ENCODE measurements at places on chromosomes 7 and 10.
A peak's percentile ranks its signal among the peaks of the same experiment; 100 is the strongest.

DNA sequence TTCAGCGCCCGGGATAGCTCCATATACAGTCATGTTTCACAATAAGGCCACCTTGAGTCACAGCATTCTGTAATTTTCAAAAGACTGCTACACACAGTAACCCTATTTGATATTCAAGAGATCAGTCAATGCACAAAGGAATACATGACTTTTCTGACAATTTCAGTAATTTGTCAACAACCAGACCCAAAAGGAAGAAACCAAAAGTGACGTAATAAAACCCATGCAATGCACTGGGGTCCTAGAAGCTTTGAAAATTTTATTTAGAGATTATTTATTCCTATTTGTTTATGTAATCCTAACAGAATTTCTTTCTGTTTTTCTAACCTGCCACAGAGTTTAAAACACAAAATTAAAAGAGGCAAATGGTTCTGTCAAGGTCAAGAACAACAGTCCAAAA is 421.2 kb downstream of the DPP6 start:
- no peak for DNase-seq

- DNase-seq: no peak
Measured at GRCh38 chr7:22921386-22922086, 92.4 kb downstream of the HYCC1 start.

- no peak for DNase-seq
Measured at GRCh38 chr7:75915416-75916156, 631 bp downstream of the POR start.

DNA sequence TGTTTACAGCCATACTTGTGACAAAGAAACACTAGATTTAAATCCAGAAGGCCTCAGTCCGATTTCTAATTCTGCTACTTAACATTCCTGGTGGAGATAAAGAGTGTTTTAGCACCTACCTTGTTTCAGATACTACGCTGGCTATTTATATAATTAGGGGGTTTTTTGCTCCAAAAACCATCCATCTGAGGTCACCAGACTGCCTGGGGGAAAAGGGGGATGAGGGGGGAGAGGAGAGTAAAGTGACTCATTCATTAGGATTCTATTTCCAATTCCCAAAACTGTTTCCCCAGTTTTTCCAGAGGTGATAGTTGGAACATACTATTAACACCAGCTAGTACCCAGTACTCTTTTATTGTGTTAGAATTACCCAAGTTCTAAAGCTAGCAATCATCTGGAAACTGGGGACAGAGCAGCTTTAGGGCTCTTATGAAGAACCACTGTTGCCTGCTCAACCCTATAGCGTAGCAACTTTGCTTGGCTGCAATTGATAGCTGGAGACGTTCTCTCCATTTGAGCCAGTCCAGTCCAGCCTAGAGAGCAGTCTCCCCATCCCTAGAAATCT is 6.6 kb downstream of the GCC1 start:
- DNase-seq: no peak

DNA sequence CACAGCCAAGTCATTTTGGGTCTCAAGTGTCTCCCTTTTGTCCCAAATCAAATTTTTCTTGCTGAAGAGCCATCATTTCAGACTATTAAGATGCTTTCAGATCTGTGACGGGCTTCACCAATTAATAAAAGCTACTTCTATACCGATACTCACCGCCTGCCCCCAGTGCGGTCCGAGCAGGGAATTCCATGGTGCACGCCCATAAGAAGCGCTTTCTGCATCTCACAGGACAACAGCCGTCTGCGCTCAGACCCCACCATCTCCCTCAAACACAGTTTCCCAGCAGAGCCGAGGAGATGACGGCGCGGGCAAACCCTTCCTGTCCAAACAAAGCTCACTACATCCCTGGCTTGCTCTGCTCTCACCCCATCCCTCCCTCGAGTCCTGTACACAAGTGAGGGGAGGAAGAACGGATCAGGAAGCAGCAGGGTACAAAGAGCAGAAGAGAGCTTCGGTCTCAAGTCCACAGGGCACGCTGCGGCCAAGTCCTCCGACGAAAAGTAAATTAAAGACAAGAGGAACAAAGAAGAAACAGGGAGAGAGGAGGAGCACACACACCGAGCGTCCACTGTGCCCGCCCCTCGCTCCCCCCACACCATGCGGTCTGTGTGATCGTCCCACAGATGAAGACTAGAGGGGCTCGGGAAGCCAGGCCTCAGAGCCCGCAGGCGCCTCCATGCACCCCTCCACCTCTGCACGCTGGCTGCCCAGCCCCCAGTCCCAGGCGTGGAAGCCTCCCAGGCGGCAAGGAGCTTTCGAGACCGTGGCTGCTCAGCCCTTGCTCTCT is 121.9 kb downstream of the MAD1L1 start:
- DNase-seq: no peak

DNA sequence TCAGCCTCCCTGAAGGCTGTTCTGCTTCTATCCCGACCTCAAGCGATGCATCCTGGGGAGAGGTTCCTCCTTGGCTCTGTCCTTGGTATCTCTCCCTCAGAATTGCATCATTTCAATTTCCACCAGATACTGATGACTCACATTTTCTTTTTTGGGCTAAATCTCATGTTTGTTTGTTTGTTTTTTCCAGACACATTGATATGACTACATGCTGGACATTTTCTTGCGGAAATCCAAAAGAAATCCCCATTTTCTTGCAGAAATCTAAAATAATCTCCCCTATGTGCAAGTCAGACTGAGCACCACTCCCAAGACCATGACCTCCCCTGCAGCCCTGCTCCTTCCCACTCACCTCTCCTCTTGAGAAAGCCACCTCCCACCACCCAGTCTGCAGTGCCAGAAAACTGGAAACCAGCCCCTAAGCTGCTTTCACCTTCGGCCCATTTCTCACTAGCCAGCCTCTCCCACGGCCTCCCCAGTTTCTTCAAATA is 260.2 kb upstream of the PRKCQ start:
- no peak for DNase-seq

DNA sequence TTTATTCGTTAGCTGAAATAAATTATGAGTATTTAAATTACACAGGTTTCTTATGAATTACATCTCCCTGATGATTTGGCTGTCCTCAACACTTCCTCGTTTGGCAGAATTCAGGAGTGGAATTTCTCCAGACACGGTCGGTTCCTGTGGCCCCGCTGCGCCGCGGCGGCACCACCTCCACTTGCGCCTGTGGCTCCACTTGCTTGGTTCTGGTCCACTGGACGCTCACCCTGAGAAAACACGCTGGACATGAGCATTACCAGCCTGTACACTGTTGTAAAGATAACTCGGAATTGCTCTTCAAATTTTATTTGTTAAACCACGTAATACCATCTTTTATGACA is 85.3 kb downstream of the ZNF33B start:
- no peak for DNase-seq

DNA sequence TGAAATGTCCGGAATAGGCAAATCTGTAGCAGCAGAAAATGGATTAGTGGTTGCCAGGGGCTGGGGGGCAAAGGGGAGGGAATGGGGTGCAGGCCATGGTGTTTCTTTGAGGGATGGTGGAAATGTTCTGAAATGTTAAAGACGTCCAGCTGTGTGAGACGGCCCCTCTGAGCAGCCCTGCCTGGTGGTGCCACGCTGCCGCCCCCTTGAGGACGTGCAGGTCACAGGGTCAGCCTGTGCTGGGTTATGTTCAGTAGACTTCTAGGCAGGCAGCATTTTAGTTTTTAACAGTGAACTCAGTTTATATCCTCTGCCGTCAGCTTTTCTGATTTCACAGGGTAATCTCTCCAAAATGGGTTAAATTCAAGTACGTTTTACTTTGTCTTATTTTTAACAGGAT is 9.4 kb downstream of the NUB1 start:
- DNase-seq: peak; percentile 63

DNA sequence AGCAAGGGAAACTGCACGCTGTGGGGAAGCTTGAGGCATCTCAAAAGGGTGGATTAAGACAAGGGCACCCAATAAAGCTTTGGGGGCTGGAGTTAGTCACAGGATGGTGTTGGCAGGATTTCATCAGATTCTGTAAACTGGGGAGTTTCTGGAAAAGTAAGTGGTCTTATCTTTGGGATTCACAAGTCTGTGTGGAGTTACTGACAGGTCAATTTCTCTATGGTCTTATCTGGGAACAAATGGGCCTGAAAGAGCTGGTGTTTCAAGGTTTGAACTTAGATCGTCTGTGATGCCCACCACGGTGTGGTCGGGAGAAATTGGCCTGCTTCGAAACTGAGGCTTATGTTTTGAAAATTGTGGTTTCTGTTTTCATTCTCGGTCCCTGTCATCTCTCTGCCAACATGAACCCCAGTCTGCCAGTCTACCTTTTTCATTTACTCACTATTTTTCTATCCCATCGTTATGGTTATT is 23.8 kb upstream of the AOAH start:
- peak; percentile 72 for DNase-seq

GRCh38 chr10:84156768-84157167 is 16.8 kb upstream of the GPR15LG start:
- DNase-seq: peak; percentile 41

DNA sequence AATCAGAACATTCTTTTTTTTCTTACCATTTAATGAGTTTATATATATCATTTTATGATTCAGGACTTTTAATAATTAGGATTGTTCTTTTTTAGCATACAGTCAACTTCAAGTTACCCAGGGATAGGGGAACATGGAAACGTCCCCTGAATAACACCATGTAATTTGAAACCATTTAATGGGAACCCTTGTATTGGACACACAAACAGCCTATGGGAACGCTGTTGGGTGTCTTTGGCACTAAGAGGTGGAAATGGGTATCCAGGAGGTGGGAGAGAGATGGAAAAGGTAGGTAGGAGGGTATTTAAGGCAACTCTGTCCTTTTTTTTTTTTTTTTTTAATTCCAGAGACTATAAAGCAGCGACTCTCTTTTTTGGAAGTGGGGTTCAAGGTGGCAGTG is 2.6 kb downstream of the LUC7L2 start:
- no peak for DNase-seq

DNA sequence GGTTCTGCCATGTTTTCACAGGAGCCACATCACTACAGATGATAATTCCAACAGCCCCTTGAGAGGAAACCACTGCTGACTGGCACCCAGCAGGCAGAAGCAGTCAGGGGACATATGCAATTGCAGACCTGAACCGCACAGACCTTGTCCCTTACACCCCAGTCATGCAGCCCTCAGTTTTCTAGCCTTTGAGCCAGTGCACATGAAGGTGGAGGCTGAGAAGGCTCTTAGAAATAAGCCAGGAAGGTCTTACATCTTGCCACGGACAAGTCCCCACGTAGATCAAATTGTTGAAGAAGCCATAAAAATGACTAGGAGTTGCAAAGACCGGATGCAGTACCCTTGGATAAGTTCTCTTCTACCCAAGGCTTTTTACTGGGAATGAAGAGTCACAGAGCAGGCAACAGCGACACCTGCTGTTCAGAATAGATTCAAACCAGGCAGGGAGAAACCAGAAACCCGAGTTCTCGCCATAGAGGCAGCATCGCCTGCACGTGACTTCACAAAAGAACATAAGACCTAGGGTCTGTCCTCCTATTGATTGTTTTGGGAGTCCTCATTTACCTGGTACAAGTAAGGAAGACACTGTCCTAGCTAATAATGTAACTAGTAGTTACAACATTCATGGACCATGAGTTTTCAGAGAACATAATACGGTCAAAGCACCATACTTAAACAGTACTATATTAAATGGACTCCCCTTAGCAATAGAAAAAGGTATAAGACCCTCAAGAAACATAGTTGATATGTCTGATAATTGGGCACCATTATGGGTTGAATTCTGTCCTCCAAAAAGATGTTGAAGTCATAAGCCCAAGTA is 11.1 kb downstream of the STEAP1B start:
- peak; percentile 72 for DNase-seq

DNA sequence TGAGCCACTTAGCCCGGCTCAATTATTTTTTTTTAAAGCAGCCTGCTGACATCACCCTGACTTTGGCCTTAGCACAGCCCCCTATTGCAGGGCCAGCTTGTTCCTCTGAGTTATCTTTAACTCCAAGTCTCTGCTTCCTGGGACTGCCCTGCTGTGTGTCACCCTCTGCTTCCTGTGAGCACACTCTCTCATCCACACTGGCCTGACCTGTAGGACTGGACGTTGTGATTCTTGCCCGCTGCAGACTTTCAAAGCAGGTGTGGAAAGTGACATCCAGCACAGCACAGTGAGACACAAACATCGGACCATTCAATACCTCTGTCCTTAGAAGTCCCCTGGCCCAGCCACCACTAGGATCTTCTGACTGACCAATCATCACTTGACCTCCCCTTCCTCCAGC is 26.4 kb upstream of the HSPA12A start:
- no peak for DNase-seq

DNA sequence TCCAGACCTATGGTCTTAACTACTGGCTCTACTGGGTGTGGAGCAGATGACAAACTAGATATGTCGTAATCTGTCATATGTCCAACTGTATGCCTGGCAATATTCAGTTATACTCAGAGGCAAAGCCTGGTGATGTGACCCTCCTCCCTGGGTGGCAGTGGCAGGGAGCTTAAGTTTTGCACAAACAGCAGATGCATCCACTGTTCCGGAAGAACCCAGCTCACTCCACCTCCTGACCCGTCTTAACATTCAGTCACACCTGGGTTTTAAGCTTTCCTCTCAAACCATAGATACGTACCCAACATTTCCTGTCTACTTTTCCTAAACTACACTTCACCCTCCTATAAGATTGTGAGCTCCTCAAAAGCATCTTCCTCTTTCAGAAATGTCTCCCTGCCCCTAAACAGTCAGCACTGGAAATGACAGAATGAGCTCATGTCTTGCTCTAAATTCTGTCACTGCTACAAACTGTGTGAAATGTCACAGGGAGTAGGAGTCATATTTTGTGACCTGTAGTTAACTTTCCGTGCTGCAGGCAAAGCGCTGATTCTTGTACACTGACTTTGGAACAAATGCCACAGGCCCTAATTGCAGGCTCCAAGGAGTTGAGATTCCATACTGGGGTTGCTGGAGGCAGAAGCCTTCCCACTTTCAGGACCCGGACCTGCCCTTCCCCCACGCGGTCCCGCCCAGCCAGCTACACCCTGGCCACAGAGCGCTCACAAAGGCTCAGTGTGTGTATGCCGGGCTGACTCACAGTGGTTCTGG is 23.9 kb downstream of the SCD start:
- DNase-seq: peak; percentile 66

DNA sequence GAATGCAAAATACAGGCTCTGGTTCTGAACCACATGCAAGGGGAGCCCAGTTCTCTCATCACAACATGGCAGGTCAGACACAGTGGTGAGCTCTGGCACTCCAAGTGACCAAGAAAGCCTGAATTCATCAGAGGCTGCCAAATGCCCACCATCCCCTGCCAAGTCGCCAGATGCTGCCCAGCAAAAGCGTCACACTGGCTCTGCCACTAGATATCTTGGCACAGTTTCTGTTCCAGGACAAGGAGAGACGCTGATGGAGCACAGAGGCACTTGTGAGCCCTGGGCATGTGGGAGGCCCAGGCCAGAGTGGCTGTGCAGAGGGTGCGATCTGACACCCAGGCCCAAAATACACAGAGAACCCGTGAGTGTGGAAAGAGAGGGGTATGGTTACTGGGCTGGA is 57.8 kb downstream of the GAD2 start:
- no peak for DNase-seq

DNA sequence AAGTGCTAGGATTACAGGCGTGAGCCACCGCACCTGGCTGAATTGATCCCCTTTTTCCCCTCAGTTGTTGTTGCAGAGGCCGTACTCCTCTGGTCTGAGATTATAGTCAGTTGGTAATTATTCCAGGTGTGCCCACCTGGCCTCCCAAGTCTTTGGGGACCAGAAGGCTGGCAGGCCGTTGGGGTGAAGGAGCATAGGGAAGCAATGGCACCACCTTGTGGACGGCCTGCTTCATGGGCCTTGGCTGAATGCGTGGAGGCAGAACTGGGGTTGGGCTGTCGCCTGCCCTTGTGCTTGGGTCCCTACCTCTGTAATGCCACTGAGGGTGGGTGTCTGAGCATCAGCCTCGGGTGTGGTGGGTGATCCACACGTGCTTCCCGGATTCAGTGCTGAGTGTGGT is 125.7 kb downstream of the RGS10 start:
- peak; percentile 65 for DNase-seq

GRCh38 chr7:127514499-127514898 is 70.9 kb downstream of the GCC1 start:
- DNase-seq: no peak
